Brain pericyte (primary cell): ENCODE measurements at places on chromosomes 16 and 17.

DNA sequence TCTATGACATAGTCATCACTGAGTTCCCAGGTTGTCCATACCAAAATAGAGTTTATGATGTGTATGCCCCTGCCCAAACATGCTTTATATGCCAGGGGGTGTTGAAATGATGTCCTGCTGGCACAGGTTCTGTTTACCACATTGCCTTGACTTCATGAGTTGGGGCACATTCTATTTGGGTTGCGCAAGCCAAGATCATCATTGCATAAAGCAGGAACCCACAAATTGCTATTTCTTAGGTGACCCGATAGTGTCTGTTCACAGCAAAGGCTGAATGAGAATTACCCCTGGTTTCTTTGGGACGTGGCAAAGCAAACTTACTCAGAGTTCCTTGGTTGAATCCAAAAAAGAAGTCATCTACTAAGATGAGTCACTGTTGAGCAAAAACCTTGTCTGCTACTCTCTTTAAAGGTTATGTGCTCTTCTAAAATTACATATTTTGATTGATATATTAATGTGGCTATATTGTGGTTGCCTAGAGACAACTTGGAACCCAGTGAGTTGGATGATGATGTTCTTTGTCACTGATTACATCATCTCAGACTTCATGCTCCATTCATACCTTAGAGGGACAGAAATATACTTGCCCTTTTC lies 912.6 kb upstream of the SOX9 start:
- no peak for DNase-seq

GRCh38 chr17:80225230-80225629 lies 5.0 kb downstream of the SLC26A11 start:
- DNase-seq = no peak

GRCh38 chr16:51374790-51375189 lies 223.7 kb upstream of the SALL1 start:
- no peak for DNase-seq

- DNase-seq = no peak
These were observed 1.6 kb upstream of the DHRS11 start for GRCh38 chr17:36590082-36590481.

GRCh38 chr17:52150935-52151334 lies 7.6 kb downstream of the CA10 start:
- DNase-seq = no peak

GRCh38 chr16:4949986-4950385 lies 8.1 kb upstream of the SEC14L5 start:
- no peak for DNase-seq

DNA sequence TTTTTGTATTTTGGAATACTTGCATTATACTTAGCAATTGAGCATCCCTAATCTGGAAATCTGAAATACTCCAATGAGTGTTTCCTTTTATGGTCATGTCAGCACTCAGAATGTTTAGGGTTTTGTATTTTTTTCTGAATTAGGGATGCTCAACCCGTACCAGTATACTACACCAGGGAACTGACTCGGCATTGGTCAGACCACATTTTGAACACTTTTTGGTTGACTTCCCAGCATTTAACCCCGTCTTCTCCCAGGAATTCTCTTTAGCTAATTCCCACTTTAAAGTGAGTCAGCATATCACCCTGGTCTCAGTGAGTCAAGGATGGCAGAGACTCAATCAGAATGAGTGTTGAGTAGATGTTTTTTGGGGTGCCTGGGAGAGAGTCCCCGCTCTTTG lies 177.9 kb downstream of the SPECC1 start:
- DNase-seq = no peak

- no peak for DNase-seq
These were observed 18.3 kb upstream of the EFCAB13 start for GRCh38 chr17:47305302-47305923.

DNA sequence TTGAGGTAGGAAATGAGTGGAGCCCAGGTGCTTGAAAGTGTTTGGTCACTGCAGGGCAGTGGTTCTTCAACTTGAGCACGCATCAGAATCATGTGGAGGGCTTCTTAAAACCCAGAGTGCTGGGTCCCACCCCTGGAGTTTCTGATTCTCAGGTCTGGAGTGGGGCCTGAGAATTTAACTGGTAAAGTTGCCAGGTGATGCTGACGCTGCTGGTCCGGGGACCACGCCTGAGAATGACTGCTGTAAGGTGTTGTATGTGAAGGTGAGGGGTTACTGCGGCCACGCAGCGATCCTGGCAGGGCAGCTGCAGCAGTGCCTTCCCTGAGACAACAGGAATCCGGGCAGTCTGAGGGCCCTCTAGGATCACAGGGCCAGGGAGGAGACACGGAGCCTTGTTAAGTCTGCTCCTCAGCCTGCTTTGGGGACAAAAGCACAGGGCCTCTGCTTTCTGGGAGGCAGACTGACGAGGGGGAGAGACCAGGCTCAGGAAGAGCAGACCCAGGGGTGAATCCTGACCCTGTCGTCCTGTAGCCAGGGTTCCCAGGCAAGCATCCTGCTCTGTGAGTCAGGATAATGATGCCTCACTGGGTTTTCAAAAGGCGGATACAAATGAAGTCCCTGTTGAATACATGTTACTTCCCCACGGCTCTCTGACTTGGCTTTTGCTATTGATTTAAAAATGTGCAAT lies 16.2 kb downstream of the CCDC42 start:
- DNase-seq = no peak

- no peak for DNase-seq
These were observed 4.6 kb downstream of the PIEZO1 start for GRCh38 chr16:88780142-88781062.

GRCh38 chr16:55832773-55833691 lies at the start of gene CES1:
CES1 (minus strand) TSS chr16:55833096; CDS start chr16:55833055, 41 bp downstream.
- no peak for DNase-seq

GRCh38 chr17:38912221-38912813 lies 13.1 kb upstream of the LASP1NB start:
- no peak for DNase-seq

DNA sequence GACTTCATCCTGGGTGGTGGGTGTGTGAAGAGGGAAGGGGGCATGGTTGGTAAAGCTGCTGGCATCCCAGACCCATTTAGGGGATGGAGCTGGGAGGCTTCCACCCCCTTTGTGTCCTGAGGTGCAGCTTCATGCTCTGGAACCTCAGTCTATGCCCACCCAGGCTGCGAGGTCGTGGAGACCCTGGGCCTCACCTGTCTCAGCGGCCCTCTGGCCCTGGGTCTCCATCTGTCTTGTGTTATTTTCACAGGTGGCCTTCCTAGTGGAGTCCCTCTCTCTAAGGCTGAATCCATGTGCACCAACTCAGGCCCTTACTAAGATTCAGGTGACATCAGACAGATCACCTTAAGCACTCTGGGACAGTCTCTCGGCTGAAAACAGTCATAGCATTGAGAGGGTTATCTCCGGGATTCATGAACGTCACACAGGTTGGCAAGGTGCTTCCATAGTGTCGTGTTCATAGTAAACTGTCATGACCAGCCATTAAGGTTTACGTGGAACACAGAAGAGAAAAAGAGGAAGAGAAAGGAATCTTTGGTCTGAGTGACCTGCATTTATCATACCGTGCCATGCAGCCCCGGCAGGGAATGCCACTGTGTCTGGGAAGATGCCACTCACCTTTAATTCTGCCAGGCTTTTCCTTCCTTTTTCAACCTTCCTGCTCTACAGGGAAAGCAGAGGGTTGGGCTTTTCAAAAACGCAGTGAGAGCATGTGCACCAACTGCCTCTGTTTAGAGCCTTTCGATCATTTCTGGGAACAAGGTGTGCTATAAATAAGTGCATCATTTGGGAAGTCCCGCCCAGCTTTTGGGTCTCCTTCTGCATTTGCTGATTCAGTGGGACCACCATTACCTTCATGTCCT lies 4.5 kb upstream of the FOXL1 start:
- no peak for DNase-seq

- DNase-seq = no peak
These were observed 1.7 kb downstream of the CDH5 start for GRCh38 chr16:66367968-66368891.

DNA sequence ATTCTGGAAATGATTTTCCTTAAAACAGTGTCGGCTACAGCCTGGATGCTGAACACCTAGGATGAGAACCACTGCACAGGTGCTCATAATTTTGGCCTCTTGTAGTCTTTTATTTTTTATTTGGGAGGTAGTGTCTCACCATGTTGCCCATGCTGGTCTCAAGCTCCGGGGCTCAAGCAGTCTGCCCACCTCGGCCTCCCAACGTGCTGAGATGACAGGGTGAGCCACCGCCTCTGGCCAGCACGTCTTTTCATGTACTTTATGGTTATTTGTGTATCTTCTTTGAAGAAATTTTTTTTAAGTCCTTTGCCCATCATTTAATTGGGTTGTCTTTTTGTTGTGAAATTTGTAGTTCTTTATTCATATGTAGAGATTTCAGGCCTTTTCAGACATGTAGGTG lies 58.0 kb downstream of the WDR45B start:
- no peak for DNase-seq

DNA sequence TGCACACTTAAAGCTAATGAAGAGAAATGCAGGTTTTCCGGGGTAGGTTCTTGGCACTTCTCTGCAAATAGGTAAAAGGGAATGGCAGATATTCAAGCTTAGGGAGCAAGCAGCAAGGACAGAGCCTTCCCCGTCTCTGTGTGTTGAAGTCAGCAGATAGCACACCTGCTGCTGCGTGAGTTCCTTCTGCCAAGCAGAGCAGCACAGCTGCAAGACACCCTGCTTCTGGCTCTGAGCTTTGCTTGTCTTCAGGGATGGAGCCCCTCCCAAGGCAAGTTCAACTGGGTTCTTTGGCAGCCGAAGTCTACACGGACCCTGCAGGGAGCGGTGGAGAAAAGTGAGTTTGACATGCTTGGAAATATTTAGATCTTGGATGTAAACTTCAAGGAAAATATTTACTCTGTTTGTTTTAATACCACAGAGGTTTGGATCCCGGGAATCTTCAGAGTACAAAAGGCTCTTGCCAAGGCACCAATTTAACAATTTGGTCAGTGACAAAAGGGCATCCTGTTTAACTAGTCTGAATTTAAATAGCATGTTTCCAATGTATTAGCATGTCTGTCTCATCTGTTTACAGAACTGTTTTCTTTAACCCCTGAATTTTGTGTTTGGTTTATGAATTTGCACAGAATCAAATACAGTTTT lies 113.4 kb upstream of the KCNJ16 start:
- DNase-seq = peak; percentile 52

DNA sequence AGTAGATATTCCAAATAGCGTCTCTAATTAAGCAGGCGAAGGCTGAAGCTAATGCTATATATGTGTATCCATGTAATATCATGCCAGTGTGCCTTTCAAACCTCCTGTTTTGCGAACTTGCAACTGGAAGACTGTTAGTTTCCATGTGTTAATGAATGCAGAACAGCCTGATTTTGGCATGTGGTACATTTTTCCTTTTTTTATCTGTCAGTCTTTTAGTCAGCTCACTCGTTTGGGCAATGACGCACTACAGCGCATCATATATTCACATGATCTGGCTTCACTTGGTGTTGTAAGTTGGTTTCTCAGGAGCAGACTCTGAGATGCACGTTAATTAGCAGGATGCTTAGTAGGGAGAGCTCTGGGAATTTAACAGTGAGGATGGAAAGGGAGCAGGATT lies 210.4 kb upstream of the CA10 start:
- no peak for DNase-seq

GRCh38 chr17:59026176-59026939 lies 80.3 kb downstream of the TRIM37 start:
- no peak for DNase-seq

DNA sequence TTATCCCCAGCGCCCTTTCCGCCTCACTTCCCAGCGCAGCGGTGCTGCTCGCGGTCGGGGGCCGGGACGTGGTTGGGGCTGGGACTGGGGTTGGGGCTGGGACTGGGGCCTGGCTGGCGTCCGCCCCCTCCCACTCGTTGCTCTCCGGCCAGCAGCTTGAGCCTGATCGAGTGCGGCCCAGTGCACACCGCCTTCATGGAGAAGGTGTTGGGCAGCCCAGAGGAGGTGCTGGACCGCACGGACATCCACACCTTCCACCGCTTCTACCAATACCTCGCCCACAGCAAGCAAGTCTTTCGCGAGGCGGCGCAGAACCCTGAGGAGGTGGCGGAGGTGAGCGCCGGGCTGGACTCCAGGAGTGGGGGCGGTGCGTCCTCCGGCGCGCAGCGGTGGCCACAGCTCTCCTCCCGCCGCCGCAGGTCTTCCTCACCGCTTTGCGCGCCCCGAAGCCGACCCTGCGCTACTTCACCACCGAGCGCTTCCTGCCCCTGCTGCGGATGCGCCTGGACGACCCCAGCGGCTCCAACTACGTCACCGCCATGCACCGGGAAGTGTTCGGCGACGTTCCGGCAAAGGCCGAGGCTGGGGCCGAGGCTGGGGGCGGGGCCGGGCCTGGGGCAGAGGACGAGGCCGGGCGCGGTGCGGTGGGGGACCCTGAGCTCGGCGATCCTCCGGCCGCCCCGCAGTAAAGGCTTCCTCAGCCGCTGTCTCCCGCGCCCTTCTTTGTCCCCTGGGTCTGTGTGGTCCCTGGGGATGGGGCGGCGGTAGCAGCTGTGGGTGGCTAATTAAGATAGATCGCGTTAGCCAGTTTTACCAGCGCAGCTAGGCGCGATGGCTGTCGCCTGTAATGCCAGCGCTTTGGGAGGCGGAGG lies 1.8 kb downstream of the HSD17B1 start:
- peak; percentile 63 for DNase-seq

DNA sequence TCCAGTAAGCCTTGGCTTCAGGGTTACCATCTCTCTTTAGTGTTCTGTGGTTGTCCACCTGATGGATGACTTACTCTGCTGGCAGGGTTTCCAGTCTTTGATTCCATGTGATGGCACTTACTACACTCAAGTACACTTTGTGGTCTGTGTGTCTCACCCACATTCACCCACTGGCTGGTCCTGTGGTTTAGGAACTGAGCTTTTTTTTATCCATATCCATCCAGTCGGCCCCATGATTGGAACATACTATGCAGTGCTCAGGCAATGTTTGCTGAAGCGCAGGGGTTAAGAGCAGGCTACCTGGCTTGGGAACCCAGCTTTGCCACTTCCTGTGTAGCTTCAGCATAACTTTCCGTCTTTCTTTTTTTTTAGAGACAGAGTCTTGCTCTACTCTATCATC lies 2.8 kb upstream of the FUS start:
- no peak for DNase-seq

DNA sequence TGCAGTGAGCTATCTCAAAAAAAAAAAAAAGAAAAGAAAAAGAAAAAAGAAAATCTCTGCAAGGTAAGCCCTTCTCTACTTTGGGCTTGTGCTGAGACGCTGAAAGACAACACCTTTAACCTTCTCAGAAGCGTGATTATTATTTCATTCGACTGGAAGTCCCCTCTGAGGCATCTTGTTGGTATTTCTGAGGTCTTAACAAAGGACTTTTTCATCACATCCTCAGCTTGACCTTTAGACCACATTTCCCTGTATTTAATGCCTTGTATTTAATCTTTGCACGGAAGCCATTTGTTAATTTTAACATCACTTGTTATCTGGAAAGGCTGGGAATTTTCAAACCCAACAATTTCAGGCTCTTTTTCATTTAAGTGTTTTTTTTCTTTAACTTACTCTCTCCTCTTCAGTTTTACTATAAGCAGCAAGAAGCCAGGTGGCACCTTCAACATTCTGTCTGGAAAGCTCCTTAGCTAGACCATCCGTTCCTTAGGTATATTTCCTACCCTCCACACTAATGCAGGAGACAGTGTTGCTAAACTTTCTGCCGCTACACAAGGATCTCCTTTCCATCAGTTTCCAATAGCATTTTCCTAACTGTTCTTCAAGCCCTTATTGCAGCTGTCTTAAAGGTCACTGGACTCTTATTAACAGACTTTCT lies 10.3 kb downstream of the KCTD13 start:
- DNase-seq = no peak
